ENCODE measurements at places on chromosomes 12 and 14. TPM values are rescaled to one million over a fixed set of nuclear protein-coding genes. Genes with fewer than 3 reads are reported as not detected.

- no peak for DNase-seq
Observed at GRCh38 chr14:59882957-59883356, 12.4 kb upstream of the RTN1 start.

GRCh38 chr12:21608196-21608595 is 3.5 kb upstream of the GYS2 start:
- DNase-seq = no peak

DNA sequence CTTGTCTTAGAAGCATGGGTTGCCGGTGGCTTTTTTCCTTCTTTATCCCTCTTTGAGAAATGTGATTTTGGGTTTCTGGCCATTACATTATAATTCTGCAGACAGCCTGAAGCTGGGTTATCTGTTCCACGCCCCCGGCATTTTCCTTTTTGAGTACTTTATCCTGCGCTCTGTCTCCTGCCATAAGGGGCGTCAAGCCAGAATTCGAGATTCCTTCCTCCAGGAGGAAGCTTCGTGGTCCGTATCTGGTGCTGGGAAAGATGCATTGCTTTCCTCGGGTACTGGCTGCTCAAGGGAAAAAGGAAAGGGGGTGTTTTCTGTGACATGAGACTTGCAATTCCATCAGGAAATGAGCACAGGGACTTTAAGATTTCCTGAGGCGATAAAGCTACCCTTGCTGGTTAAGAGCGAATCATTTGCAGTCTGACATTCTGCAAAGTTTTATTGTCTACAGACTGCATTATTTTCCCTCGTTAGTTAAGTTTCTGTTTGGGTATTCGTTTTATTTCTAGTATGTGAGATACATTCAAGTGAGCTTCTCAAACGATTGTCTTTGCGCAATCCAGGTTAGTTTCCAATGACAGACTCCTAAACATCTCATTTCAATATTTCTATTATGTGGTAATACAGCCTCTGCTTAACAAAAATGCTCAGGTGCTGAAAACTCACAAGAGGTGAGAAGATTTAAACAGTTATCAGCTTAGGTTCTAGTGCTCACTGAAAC is 694 bp downstream of the AKAP5 start:
- DNase-seq = peak; percentile 39

DNA sequence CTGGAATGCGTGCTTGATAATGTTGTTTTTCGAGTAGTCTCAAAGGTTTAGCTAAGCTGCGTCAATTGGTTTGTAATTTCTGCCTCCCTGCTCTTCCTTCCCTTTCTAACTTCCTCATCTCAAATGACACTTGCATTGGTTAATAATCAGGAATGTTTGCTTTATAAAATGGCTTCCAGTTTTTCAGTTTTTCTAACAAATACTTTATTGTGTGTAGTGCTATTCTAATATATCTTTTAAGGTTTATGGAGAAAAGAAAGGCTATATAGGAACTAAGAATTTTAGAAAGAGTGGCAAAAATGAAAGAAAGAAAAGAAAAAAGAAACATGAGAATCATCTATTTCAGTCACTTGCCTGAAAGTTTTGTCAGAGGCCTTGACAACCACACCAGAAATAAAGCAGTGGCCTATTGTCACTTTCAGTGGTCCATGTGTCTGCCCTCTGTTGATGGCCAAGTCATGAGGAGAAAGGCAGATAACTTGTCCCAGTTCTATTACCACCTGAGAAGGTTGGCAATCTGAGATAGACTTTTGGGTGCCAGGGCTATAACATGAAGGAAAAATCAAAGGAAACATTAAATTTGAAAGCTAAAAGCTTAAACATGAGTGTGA is 221.9 kb upstream of the KITLG start:
- DNase-seq = no peak

- DNase-seq = no peak
Observed at GRCh38 chr12:45575823-45576475, 153.6 kb upstream of the ARID2 start.

DNA sequence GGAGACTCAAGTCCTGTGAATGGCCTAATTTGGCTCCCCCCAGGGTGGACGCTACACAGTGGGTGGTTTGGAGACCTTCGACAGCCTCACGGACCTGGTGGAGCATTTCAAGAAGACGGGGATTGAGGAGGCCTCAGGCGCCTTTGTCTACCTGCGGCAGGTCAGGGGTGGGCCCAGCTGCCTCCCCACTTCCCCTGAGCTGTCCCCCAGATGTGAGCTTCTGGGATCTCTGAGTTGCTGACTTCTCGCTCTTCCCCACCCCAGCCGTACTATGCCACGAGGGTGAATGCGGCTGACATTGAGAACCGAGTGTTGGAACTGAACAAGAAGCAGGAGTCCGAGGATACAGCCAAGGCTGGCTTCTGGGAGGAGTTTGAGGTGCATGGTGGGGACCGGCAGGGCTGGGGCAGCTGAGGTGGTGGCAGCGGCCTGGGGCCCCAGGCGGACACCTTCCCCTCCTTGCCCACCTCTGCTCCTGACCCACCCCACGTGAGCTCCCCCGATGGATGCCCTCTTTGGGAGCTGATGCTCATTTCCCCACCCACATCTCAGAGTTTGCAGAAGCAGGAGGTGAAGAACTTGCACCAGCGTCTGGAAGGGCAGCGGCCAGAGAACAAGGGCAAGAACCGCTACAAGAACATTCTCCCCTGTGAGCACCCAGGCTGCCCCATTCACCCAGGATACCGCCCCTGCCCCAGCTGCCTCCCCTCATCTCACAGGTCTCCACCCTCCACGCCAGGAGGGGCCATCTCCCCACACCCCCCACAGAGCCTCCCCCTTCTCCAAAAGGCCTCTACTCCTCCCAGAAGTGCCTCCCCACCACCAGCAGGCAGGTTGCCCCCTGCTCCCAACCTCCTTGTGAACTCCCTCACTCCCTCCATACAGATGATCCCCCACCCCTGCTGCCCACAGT is 4.2 kb downstream of the PTPN6 start:
- no peak for DNase-seq

DNA sequence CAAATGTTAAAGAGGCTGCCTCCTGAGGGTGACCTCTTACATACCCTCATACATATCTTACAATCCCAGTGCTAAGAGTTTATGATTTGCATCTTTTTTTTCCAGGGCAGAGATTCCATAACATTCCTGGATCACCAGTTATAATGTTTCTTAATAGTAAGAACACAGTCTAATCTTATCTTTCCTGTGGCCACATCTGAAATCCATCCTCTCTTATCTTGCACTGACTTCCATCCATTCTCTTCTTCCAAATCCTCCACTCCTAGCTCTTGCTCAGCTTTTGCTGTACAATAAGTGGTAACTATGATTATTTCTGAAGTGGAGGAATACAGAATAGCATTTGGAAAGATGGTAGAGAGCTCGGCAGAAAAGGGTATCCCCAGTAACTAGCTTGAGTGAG is 6.3 kb downstream of the CALCOCO1 start:
- no peak for DNase-seq

Gene SCARB1
- 14.7 TPM for total RNA-seq

Gene MANSC4
- total RNA-seq = 0.17 TPM

Data from fibroblast of lung (primary cell).